ENCODE measurements at places on chromosomes 5 and 9.

GRCh38 chr5:178403351-178403750 lies 170.7 kb upstream of the PHYKPL start:
- DNase-seq = no peak

DNA sequence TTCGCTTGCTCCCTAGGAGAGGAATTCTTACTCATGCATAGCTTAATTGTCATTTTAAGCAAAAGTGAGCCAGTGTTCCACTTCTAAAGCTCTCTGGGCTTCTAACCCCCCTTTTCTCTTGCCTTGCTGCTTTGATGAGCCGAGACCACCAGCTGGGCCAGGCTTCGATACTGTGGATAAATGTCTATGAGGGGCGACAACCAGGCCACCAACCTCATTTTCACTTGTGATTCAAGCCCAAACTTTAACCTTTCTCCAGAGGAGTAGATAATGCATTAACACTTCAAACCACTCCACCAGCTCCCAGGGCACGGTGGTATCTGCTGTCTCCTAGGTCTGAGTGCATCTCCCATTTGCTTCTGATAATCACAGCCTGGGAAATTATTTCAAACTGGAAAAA lies 205.6 kb downstream of the PSAT1 start:
- no peak for DNase-seq

GRCh38 chr5:110625376-110625999 lies 101.0 kb downstream of the TMEM232 start:
- no peak for DNase-seq

DNA sequence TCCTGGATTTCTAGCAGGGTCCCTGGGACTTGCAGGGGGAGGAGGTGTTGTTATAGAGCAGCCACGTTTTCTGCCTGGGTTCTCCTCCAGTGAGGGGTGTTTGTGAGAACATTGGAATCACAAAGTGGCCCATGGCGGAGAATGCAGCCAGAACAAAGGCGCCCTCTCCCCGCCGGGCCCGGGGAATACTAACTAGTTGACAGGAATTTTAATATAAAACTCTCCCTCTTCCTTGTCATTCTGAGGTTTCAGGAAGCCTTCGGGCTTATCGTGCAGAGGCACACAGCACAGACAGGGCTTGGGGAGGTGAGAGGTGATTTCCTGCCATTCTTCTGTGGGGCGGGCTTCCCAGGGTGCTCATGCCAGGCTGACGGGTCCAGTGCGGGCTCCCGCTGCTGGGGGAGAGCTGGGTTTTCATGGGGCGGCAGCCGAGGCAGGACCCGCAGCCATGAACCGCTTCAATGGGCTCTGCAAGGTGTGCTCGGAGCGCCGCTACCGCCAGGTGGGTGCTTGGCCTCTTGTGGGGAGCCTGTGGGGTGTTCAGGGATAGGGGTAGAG lies 37.7 kb downstream of the RGS3 start:
- no peak for DNase-seq

- no peak for DNase-seq
Observed at GRCh38 chr9:18437315-18438201, 36.4 kb upstream of the ADAMTSL1 start.

- DNase-seq = no peak
Observed at GRCh38 chr5:180820788-180821321, 18.2 kb upstream of the MGAT1 start.

GRCh38 chr5:72692651-72693442 lies 123.6 kb upstream of the TNPO1 start:
- no peak for DNase-seq

GRCh38 chr9:114413861-114414301 lies 26.1 kb upstream of the AKNA start:
- DNase-seq = no peak

- no peak for DNase-seq
Observed at GRCh38 chr5:128681764-128682592, 143.9 kb upstream of the FBN2 start.

GRCh38 chr5:141488591-141489561 lies at the start of gene PCDHGC5:
PCDHGC5 (plus strand) TSS chr5:141489081; CDS start chr5:141489241, 160 bp downstream.
- DNase-seq = no peak

DNA sequence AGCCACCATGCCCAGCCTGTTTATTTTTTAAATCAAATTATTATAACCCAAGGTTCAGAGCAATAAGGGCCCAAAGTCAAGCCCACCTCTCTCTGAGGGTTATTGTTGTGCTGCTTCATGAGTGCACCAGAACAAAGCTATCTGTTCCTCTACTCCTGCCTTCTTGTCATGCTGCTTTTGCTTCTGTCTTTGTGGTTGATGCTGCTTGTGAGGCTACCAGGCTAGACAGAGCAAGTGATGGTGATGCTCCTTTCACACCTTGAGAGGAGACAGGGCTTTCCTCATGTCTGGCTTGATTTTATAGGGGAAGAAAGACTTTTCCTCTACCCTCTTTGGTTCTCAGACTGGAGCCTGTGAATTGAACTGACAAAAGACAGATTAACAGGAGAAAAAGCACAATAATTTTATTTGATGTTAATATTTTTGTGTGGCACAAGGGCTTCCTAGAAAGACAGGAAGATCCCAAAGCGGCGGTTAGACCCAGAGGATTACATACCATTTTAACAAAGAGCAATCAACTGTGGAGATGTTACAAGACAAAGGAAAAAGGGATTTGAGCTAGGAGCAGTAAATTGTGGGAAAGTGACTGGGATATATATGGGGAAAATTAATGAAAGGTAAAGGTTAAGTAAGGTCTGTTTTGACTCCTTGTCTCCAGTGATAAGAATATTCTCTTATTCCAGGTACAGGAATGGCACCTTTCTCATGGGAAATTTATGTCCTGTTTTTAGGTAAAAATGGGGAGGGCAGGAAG lies 4.4 kb upstream of the CD180 start:
- no peak for DNase-seq

- DNase-seq = no peak
Observed at GRCh38 chr5:1244976-1245375, 19.8 kb downstream of the SLC6A18 start.

- no peak for DNase-seq
Observed at GRCh38 chr9:115142517-115143270, 24.7 kb upstream of the TNC start.
